GM23248 (cell line): ENCODE measurements at places on chromosomes 5 and 9. TPM values are rescaled to one million over a fixed set of nuclear protein-coding genes. Genes with fewer than 3 reads are reported as not detected.

GRCh38 chr5:112923148-112923917, 1.3 kb upstream of the REEP5 start:
- no peaks in the 10 kb centered on the region for H3K27me3 ChIP-seq
- H3K27ac ChIP-seq: no peak overlapping the region
- H3K4me3 ChIP-seq: peak overlapping the region; percentile 91; the same call in 1 of the 2 replicates
- DNase-seq: no peak
- H3K4me1 ChIP-seq: peaks cover 11% of the 10 kb centered on the region

DNA sequence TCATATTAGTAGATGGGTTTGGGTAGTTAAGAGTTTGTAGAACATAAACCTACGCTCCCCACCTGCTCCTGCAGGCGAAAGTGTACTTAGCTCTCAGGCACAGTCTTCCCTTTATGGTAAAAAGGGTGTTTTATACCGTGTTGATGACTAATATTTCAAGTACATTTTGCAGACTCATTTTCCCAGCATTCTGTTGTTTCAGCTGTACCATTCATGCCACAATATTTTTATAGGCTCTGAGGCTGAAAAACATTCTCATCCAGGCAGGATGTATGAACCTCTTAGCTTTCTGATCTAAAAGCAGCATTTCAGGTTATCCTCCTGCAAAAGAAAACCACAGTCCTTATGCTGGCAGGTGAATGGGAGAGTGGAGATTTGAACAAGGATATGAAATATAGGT, 231.4 kb downstream of the NR2F1-AS1 start:
- no peak overlapping the region for H3K27ac ChIP-seq
- H3K36me3 ChIP-seq: no peaks in the 10 kb centered on the region
- H3K27me3 ChIP-seq: no peaks in the 10 kb centered on the region
- H3K4me3 ChIP-seq: no peak overlapping the region
- no peaks in the 10 kb centered on the region; the same call in 1 of the 2 replicates for H3K4me1 ChIP-seq
- DNase-seq: peak; percentile 54

- peaks cover 33% of the 10 kb centered on the region for H3K4me1 ChIP-seq
- H3K4me3 ChIP-seq: no peak overlapping the region
- H3K27ac ChIP-seq: no peak overlapping the region
- no peaks in the 10 kb centered on the region for H3K27me3 ChIP-seq
- DNase-seq: no peak
These were observed 59.7 kb downstream of the NIPBL start for GRCh38 chr5:36936309-36936708.

- H3K27me3 ChIP-seq: no peaks in the 10 kb centered on the region
- peaks cover 24% of the 10 kb centered on the region for H3K4me1 ChIP-seq
- H3K4me3 ChIP-seq: no peak overlapping the region
- H3K36me3 ChIP-seq: peaks cover 25% of the 10 kb centered on the region
- no peak for DNase-seq
These were observed 78.3 kb downstream of the TNC start for GRCh38 chr9:115039516-115040120.

The ZNF454 gene
- total RNA-seq: 0.97 and 1.9 TPM in 2 replicates

The NUTM2G gene
- total RNA-seq: not detected in 2 replicates
